ENCODE measurements at places on chromosomes 5 and 9.

DNA sequence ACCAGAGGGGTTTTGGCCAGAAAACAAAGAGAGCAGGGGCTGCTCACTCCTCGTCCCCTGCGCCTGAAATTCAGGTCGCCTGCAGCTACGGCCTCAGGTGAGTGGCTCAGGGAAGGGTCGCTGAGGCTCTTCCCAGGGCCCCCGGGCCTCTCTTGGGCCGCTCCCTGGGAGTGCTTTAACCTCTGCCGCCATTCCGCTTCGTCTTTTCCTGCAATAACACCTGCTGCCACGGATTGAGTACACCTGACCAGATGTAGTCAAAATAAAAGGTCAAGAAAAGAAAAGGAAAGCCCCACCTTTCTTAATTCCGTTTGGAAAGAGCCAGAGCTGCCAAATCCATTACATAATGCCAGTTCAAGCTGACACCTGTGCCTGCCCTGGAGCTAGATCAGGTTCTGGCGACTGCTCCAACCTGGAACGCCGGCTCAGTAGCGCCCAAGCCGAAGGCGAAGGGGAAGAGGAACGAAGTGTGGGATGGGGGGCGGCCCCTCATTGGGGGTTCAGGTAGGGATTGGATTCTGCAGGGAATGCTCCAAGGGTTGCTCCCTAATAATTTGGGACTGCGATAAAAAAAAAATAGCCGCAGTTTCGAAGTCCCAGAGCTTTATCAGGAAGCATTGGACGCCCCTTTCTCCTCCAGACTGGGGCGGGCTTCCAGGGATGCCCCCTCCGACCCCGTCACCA lies 193.9 kb downstream of the MEF2C start:
- DNase-seq: no peak

- no peak for DNase-seq
These were observed 29.9 kb downstream of the DPYSL3 start for GRCh38 chr5:147479949-147480348.

DNA sequence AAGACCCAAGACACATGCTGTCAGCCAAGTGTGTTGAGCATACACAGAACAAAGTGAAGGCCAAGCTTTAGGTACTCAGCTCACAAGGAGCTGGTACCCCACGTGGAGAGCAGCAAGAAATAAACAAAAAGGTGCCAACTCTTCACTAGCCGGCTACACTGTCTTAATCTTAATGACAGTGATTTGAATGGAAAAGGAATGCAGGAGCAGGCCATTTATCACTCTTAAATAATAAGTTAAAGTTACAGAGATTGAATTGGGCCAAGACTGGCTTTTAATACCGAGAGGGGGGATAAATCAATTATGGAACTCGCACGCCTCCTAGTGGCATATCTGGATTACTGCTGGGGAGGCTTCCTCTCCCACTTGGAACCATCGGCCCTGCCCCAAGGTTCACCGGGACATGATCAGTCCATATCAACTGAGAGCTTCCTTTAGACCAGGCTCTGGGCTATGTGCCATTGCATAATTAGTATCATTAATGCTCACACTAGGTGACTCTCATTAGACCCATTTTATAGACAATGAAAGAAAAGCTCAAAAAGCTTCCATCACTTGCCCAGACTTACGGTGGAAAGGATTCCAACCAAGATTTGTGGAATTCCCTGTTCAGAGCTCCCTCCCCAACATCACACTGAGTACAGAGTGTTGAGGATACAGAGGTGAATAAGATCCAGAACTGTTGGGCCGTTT lies 94.0 kb downstream of the ACTL7B start:
- DNase-seq: no peak

DNA sequence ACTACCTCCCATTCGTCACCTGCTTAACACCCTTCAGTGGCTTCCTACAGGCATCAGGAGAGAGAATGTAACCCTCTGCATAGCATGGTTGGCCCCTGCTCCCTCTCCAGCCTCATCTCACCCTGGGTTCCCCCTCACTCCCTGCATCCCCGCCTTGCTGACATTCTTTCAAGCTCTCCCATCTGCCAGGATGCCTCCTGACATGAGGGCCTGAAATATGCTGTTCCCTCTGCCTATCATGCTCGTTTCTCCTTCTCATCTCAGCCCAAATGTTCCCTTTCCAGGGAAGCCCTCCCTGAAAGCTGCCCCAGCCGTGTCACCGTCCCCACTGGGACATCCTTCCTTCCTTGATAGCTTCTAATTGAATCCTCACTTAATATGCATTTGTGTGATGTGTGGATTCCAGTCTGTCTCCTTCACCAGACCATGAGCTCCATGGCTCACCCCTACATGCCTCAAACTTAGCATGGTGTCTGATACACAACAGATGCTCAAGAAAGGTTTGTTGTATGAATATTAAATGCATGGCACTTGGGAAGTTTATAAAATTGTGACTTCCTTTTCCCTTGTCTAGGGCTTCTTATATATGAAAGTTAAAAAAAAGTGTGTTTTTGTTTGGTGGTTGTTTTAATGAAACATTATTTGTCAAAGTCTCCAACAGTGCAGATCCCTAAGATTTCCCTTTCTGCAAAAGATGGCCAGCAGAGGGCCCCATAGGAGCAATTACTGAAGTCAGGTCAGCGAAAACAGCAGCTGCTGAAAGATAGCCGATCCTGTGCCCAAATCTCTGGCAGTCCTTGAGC lies 7.3 kb upstream of the C5orf58 start:
- peak; percentile 78 for DNase-seq

DNA sequence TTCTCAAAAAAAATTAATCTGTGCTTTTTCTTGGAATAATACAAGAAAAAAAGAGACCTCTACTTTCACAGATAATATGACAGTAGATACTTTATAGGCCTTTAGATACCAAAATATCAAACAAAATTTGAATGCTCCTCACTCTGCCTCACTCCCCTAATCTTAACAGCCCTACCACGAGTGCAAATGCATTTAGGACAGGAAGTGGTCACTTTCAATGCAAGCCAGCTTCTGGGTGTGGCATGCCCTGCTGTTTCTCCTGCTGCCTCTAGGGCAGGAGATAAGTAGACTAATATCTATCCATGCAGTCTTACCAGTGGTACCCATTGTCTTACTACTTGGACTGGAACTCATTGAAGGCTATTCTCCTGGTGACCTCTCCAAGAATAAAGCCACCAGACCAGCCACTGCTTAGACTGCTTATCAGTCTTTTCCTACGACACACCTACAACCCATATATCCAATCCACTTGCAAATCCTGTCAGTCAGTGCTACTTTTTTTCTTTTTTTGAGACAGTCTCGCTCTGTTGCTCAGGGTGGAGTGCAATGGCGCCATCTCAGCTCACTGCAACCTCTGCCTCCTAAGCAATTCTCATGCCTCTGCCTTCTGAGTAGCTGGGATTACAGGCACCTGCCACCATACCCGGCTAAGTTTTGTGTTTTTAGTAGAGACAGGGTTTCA lies 23.0 kb downstream of the FRRS1L start:
- DNase-seq: no peak

DNA sequence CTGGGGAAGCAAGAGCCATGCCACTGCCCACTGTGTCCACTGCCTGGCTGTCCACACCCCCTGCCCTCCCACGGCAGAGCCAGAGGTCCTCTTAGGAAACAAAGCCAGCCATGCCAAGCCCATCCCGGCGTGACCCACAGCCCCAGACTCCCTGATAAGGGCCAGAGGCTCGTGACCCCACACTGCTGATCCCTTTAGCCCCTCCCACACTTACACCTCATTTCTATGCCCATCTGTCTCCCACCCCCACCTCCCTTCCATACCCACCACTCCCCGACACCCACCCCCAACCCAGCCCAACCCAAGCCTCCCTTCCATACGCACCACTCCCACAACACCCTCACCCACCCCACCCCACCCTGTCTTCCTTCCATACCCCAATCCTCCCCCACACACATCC lies 17.3 kb downstream of the PTGES start:
- DNase-seq: no peak

DNA sequence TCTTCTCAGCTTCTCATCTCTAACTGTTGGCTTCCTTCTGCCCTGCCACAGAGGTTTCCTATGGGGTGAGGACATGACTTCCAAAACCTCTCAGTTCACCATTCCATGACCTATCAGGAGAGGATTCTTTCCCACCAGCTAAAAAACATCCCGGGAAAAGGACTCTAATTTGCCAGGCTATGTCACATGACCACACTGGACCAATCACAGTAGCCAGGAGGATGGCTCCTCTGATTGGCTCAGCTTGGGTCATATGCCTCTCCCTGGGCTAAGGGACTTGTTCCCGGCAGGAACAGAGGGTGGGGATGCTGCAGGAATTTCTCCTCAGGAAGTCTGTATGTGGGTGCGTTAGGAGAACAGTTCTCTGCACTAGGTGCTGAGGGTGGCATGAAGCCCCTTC lies 40.3 kb upstream of the XPA start:
- no peak for DNase-seq

- no peak for DNase-seq
These were observed 130.2 kb downstream of the MAN2A1 start for GRCh38 chr5:109819878-109820277.

- no peak for DNase-seq
These were observed 354.3 kb downstream of the RAB3C start for GRCh38 chr5:58937031-58937681.

GRCh38 chr5:154447089-154447725 lies 1.4 kb downstream of the SAP30L start:
- DNase-seq: no peak

GRCh38 chr9:129291041-129291501 lies 113.0 kb upstream of the IER5L start:
- DNase-seq: no peak

DNA sequence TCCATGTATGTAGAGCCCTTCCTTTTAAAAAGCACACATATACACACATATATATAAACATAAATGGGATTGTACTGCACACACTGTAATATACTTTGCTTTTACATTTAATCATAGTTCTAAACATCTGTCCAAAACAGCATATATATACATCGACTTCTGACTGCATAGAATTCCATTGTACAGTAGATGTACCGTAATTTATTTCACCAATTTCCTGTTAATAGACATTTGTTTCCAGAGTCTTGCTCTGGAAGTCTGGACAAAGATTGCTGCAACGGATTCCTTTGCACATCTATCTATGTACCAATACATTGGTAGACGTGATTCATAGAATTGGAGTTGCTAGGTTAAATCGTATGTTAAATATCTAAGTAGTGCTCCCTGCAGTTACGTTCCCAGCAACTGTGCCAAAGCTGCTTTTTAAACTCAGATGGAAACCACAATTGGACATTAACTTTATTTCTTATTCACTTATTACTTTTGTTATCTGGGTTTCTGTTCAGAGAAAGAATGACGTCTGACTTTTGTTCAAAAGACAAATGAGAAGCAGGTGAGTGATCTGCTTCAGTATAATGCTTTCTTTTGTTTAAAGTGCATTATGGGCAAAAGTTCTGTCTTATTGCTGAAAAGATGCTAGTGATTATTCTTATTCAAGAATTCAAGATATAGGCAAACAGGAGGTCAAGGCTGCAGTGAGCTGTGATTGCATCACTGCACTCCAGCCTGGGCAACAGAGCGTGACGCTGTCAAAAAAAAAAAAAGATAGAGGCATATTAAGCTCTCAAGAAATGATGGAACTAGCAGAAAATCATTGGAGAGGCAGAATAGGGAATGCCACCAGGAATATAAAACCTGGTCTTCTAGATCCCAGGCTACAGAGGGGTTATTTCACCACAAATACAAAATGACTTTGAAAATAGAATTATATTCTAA lies 138.2 kb downstream of the FGF1 start:
- DNase-seq: no peak

GRCh38 chr5:153797484-153797883 lies 241.2 kb downstream of the FAM114A2 start:
- DNase-seq: no peak

GRCh38 chr5:112758676-112759075 lies 21.0 kb downstream of the APC start:
- DNase-seq: no peak

DNA sequence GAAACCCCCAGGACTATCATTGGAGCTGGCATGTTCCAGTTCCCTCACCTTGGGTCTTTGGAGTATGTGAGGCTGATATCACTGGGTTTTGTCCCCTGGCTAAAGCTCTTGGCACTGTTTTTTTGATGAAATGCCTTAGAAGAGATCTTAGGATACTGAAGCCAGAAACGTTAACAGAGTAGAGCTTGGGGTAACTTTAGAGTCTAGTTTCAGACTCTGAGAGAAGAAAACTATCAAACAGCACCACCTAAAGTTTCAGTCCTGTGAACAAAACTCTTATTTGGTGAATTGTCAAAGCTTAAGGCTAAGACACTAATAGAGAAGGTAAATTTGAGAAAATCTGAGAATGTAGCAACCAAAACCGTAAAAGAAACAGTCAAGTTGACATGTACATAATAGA lies 111.7 kb upstream of the PUM3 start:
- DNase-seq: no peak

GRCh38 chr5:129097498-129098296 lies 3.1 kb downstream of the ISOC1 start:
- no peak for DNase-seq

- no peak for DNase-seq
These were observed at the start of gene ADGRD2 for GRCh38 chr9:124450241-124450924. TSS of gene ADGRD2 (plus strand) at chr9:124450451. CDS start at chr9:124451667, 1,216 bp downstream.

DNA sequence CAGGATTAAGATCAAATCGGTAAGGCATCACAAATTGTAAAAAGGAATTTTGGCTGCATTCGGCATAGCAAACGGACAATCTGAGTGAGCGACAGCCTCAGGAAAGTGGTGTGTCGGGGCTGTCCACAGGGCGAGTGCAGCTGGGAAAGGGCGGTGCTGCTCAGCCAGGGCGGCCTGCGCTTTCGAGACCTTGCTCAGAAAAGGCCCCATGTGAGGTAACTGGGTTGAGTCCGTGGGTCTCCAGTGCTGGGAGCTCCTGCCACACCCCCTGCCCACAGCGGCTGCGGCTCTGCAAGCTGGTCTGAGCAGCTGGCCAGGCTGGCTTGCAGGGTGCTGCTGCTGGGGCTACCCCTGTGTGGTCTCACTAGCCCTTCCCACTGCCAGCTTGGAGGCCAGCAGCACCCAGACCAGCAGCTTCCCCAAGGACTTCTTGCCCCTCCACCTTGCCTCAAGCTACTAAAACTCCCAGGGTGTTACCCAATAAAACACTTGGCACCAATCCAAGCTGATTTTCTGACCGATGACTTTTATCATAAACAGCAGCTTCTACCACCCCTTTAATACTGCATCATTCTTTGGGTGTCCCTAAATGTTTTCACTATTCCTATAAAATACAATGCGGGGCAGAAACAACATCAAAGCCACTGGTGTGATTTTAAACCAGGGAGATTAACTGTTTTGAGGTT lies 6.2 kb downstream of the SURF2 start:
- DNase-seq: no peak

- no peak for DNase-seq
These were observed 135.9 kb upstream of the FBN2 start for GRCh38 chr5:128673970-128674369.

GRCh38 chr5:125295405-125295872 lies 549.0 kb upstream of the ZNF608 start:
- DNase-seq: no peak

- no peak for DNase-seq
These were observed 892.9 kb downstream of the NR2F1-AS1 start for GRCh38 chr5:92687821-92688722.
